Activated CD8-positive, alpha-beta T cell treated with anti-CD3 and anti-CD28 coated beads for 36 hours (primary cell): ENCODE measurements at places on chromosomes 5 and 9.

GRCh38 chr9:129412814-129413536 is 207.9 kb downstream of the C9orf50 start:
- peak; percentile 46 for DNase-seq

DNA sequence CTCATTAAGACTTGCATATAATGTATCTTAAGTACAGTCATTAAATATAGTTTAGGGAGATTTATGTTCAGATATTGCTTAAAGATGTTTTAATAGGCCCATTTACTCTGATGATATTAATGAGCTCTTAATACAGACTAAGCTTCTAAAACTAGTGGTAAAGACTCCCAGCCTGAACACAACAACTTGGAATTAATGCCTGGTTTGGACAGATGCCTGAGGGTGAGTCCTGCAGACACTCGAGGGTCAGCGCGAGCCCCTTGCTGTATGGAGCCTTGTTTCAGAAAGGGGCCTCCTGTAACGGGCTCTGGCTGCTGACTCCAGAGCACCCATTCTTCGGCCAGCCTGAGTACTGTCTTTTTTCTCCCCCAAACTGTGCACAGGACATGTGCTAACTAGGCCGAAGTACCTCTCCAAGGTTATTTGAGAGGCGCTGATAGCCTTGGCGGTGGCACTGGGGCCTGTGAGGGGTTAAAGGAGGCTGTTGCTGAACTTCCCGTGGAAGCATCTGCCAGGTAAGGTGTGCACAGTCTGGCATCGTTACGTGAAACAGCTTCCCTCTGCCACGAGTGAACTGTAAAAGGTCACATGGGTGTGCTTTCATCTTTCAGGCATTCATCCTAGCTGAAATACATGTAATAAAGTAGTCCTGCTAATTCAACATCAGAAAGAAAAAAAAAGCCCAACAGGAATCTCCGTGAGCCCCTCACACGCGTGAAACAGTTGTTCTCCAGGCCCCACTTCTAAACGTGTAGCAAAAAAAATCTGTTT is 113.4 kb downstream of the MVB12B start:
- DNase-seq = no peak

GRCh38 chr5:90135779-90136378 is 273.7 kb downstream of the CETN3 start:
- peak; percentile 2 for DNase-seq

DNA sequence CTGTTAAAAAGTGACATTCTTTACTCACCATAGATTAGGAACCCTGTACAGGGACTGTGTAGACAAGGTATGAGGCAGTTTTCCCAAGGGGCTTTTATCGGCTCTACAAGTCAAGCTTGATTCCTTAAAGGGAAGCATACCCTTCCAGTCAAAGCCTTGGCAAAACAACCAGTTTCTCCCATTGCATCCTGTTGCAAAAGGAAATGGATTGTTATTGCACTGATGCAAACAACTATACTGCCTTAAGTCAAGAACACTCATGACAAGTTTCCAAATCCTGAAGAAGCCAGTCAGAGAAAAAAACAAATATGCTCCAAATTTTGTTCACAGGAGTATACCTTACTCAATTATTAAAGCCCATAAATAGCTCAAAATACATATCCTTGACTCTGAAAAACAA is 67.5 kb downstream of the RGMB start:
- no peak for DNase-seq

DNA sequence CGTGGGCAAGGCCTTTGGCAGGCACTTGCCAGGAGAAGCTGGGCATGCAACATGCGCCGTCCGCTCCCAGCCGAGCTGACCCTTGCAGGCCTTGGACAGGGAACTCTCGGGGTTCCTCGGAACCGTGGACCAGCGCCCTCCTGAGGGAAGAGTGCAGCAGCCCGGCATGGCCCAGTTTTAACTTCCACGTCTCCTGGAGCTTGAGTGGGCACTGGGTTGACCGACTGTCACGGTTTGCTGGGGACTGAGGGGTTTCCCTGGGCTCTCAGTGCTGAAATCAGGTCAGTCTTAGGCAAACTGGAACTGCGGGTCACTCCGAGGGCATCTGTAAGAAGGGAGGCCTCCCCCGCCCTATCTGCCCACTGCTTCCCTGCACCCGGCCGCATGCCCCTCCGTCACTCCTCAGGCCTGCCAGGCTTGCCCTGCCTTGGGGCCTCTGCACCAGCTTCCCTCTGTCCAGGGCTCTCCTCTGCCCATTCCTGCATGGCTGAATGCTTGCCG is 87.0 kb upstream of the PHYKPL start:
- DNase-seq = no peak

- no peak for DNase-seq
These were observed 40.6 kb upstream of the DMRTA1 start for GRCh38 chr9:22405869-22406659.

GRCh38 chr9:98228392-98229089 is 26.9 kb downstream of the TBC1D2 start:
- no peak for DNase-seq

GRCh38 chr5:179777909-179778308 is 15.9 kb upstream of the LTC4S start:
- no peak for DNase-seq

DNA sequence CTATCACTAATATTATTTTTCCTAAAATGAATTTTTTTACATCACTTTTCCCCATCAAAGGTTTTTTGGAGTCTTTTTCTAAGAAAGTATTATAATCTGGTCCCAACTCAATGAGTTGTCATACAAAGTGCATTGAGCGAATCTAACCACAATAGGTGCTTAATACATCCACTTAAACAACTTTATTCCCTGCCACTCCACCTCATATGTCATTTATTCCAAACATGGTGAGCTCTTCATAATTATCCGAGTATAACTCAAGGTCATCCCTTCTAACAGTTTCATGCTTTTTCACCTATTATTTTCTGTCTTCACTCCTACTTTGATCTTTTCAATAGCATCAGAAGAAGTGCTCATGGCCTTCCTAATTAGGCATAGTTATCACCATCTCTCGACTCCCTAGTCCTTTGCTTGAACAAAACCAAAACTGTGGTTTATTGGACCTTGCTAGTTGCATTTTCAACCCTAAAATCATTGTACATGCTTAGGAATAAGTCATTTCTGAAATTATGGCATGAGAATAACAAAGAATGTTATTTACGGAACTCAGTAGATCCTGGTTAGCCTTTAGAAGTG is 754.7 kb upstream of the CTNND2 start:
- no peak for DNase-seq

GRCh38 chr9:136323371-136323789 is 4.0 kb upstream of the GPSM1 start:
- DNase-seq = no peak

DNA sequence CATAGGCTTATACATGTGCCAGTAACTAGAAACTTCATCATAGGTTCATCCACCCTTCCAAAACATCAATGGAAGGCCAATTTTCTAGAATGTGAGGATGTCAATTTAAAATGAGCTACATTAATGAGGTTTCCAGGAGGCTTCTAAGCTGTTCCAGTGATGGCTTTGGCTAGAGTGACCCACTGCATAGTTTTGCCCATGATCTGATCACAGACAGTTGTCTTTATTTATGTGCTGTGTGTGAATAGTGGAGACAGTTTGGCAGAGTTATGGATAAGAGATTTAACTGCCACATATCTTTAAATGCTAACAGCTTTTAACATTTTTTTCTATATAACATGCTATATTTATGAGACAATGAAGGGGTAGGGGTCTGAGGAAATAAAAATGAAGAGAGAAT is 139.0 kb upstream of the ZNF462 start:
- DNase-seq = no peak

DNA sequence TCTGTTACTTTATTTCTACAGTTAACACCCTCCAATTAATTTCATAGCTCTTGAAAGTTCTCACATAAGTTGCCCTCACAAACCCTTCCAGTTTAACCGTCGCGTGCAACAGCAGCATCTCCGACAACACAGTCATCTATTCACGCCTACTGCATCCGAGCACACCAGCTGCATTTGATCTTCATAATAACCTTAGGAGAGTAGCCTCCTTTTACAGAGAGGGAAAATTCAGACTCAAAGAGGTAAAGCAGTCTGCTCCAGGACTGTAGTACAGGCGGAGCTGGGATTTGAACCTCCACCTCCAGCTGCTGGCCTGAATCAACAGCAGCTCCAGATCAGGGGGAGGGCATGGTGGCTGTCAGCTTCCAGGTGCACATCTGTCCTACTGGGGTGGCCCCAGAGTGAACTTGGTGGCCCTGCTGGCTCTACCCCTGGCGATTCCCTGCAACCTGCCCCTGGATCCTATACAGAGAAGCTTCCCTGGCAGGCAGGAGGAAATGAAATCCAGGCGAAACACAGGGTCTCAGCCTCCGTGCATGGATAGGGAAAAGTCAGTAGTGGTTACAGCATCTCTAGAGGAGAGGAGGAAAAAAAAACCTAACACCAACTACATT is 71.6 kb upstream of the UNC5A start:
- DNase-seq = no peak

- DNase-seq = no peak
These were observed 36.1 kb downstream of the TEK start for GRCh38 chr9:27145143-27145542.

DNA sequence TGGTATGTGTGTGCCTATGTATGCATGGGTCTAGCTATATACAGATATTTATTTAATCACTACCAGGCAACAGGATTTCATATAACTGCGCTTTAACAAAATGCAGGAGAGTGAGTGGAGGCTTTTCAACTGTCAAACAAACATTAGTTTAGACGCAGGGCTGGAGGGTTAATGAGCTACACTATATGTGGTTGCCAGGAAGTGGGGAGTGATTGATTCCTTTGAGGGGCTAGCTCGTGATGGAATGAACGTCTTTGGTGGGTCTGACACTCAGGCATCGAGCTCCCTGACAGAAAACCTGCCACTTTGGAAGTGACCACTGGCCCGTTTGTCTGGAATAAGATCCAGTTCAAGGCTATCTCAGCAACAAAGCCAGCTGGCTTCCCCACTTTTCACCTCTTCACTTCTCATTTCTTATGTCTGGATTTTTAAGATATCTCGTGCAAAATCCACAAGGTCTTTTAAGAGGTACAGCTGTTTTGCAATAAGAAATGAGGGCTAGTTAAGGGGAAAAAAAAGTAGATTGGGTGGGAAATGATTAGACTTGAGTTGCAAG is 78.0 kb downstream of the CFAP77 start:
- DNase-seq = no peak

- DNase-seq = no peak
These were observed 206.2 kb downstream of the DCP2 start for GRCh38 chr5:113182658-113183344.

GRCh38 chr9:112162621-112163413 is 12.3 kb downstream of the SUSD1 start:
- no peak for DNase-seq

DNA sequence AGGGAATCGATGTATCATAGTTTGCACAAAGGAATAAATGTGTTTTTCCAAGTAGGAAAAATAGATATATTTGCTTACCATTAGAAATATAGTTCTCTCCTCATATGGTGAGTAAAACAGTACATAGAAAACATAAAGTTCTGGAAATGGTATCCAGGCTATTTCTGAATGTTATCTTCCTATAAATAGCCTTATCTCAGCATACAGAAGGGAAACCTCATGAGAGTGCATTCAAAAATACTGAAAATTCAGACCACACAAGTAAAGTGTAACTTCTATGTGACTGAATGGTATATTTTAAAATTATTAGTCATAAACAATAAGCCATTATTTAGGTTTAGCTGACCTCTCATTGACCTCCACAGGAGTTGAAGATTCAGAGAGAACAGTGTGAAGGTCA is 43.5 kb downstream of the MOCS2 start:
- DNase-seq = no peak

- no peak for DNase-seq
These were observed 159.6 kb downstream of the NXNL2 start for GRCh38 chr9:88694625-88695024.

DNA sequence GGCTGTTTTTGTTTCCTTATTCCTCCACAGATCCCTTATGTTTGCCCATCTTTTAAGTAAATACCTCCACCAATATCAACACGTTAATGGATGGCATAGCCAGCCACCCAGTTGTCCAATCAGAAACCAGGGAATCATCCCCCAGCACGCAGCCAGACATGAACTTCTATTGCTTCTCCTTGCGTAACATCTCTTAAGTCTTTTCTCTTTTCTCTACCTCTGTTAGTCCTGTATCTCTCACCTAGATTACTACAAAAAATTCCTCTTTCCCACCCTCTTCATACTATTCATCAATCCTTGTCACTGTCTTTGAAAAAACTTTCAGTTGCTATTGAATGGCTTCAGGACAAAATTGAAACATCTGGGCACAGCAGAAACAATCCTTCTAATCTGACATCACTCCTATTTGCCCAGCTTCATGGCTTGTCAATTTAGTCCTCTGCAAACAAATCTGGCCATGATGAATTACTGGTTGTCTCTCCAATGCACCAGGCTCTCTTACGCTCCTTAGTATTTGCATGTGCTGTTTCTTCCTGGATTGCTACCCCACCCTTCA is 349.3 kb downstream of the RAB3C start:
- no peak for DNase-seq

DNA sequence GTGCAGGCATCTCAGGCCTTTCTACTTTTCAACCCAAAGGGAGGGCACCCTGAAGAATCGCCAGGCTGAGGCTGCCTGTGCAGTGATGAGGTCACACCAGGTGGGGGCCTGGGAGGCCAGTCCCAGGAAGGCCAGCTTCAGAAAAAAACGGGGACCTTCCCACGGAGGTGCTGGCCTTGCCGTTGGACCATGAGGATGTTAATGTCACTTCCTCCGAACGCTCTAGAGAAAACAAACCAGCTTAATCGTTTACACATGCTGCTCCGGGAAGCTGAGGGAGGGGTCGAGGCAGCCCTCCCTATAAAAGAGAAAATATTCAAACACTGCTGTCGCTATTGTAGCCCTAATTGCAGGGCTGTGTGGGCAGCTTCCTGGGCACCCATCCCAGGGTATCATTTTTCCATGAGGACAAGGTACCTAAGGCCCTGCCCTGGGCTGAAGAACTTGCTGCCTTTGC is 27.0 kb downstream of the PTGES start:
- DNase-seq = no peak

- DNase-seq = no peak
These were observed 169.6 kb upstream of the SMIM23 start for GRCh38 chr5:171615705-171616640.

- no peak for DNase-seq
These were observed 90.3 kb upstream of the ERCC6L2 start for GRCh38 chr9:95785209-95785608.

GRCh38 chr5:150147670-150148069 is 8.0 kb downstream of the PDGFRB start:
- no peak for DNase-seq

GRCh38 chr5:57503433-57503832 is 20.8 kb upstream of the ACTBL2 start:
- no peak for DNase-seq

- no peak for DNase-seq
These were observed 7.9 kb upstream of the CARD19 start for GRCh38 chr9:93087971-93088655.

DNA sequence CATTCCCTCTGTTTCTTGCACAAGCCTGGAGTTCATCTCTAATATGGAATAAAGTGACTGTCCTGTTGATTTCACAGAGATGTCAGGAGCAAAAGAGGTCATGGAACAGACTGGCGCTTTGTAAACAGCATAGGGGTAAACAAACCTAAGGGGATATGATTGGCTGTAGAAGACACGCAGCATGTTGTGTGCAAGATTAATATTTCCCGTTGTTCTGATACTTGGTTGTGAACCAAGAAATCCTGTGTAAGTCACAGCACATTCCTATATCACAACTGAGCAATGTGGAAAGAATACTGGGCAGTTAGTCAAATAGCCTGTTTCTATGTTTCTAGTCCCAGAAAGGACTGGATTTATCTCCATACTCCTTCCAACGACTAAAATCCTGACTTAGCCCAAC is 3.2 kb downstream of the ADAMTS12 start:
- DNase-seq = no peak
